ENCODE measurements at places on chromosomes 6 and 20.
A peak's percentile ranks its signal among the peaks of the same experiment; 100 is the strongest.

- DNase-seq = no peak
Observed at GRCh38 chr6:90538278-90539046, 48.4 kb downstream of the MAP3K7 start.

- no peak for DNase-seq
Observed at GRCh38 chr6:63517221-63517620, 55.1 kb upstream of the LOC128125822 start.

GRCh38 chr6:127582777-127583462 is 5.9 kb downstream of the C6orf58 start:
- no peak for DNase-seq

DNA sequence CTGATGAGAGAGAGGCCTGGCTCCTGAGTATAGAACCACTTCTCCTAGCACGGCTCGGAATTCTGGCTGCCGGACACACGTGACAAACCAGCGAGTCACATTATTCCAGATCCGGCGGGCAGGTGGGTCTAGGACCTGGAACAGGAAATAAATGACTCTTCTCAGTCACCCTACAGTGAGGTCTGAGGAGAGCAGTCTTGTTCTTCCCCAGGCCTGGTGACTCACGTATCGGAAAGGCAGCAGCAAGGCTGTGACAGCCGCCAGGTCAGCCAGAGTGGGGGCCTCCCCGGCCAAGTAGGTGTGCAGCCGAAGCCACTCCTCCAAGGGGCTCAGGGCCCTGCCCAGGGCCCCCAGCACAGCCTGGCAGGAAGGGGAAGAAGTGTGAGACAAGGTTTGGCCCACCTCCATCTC is 2.8 kb downstream of the VARS1 start:
- no peak for DNase-seq

GRCh38 chr6:10589429-10589727 is 68.2 kb downstream of the GCNT2 start:
- no peak for DNase-seq

GRCh38 chr20:24691901-24692351 is 222.5 kb downstream of the SYNDIG1 start:
- peak; percentile 20 for DNase-seq

GRCh38 chr20:19977373-19977770 is 39.8 kb upstream of the NAA20 start:
- DNase-seq = no peak

DNA sequence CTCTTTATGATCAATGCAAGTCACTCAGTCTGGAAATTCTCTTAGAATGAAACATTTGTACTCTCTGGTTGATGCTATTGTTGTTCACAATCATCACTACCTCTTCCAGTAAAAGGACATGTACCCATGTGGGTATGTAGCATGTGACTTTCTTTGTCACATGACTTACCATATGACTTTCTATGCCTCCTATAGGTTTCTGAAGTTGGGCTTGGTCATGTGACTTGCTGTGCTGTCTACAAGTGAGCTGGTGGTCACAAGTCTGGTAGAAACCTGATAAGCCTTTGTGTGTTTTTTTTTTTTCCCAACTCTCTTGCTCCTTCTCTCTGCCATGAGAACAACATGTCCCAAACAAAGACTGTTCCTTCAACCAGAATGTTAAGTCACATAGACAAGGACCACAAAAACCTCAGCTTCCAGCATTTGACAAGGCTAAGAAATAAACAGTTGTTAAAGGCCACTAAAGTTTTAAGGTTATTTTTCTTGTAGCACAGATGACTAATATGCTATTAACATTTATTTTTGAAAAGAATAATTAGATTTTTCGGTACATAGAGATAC is 379.2 kb upstream of the SLC35B3 start:
- no peak for DNase-seq

GRCh38 chr6:132143258-132143657 is 192.1 kb upstream of the CCN2 start:
- DNase-seq = no peak

DNA sequence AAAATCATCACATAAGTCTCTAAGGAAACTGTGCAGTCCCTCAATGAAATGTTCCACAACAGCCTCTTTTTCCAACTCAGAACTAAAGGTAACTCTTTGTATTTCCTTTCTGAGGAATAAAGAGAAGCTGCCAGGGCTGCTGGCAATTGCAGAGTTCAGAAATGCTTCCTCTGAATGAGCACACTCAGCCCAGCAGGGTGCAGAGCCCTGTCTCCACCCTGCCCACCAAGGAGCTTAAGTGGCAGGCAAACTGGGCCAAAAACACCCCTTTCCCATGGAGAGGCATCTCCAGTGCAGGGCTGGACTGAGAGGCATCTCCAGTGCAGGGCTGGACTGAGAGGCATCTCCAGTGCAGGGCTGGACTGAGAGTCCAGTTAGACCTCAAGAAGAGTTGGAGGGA is 255.4 kb downstream of the GMPR start:
- no peak for DNase-seq

DNA sequence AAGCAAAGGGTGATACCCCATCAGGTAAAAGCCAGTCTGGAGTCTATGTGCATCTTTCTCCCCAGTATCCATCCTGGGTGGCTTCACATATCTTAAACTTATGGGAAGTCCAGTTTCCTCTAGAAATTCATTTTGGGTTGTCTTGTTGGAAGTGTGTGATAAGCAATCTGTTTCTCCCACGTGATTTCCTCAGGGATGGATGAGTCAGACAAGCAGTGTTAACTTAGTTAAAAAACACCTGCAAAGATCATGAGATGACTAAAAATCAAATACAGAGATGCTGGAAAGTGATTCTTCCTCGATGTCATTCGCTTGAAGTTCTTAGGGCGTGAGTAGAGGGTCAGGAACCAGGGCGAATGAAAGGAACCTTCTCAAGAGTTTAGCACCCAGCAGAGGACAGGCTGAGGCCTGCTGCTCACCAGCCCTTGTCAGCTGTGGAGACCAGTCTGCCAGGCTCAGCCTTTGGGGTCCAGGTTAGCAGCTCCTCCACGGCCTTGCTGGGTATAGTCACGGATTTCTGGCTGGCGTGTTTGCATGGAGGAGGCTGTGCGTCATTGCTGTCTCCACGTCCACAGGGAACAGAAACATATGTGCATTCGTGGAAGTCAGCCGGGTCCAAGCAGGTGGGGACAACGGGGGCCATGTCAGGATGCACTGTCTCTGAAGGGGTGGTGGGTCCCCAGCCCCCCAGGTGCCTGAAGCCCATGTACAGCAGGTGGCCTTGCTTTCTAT is 2.8 kb upstream of the PNPLA1 start:
- no peak for DNase-seq

DNA sequence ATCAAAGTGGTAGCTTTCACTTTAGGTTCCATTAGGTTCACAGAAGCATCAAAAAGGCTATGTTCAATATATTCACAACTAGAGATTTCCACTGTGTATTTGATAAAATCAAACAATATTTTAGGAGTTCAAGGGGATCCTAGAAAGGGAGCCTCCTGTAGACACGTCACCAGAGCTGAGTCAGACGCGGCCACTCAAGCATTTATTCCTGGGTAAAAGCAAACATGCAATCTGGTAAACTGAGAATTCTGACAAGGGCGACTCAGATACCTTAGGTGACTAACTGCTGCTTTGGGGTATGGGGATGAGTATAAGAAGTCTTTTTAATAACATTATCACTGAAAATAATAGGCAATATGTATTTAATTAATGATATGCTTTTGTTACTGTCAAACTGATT is 118.7 kb upstream of the HMGN3 start:
- DNase-seq = no peak

- DNase-seq = no peak
Observed at GRCh38 chr6:40340957-40341356, 246.2 kb downstream of the LRFN2 start.

- no peak for DNase-seq
Observed at GRCh38 chr20:1177680-1178079, 7.1 kb downstream of the TMEM74B start.

- no peak for DNase-seq
Observed at GRCh38 chr6:12436683-12437082, 146.5 kb downstream of the EDN1 start.

- DNase-seq = no peak
Observed at GRCh38 chr6:44335631-44336030, 6.8 kb upstream of the SPATS1 start.

GRCh38 chr6:166683477-166683876 is 56.4 kb upstream of the RPS6KA2 start:
- no peak for DNase-seq

DNA sequence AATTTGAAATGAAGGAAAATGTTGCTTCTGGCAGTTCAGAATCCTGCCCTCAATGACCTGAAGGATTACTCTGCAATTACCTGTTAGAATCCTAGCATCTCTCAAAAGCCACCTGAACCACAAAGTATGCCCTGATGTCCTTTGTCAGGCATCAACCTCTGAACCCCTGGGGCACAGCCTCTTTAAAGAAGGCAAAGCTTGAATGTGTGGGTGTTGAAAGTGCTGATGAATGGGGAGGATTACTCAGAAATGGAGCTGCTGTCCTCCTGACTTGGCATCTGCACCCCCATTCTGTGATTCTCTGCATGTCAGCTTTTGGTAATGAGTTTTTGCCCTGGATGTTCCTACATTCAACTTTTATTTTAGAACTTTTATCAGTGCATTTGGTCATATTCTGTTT is 179.2 kb downstream of the PKHD1 start:
- DNase-seq = no peak

DNA sequence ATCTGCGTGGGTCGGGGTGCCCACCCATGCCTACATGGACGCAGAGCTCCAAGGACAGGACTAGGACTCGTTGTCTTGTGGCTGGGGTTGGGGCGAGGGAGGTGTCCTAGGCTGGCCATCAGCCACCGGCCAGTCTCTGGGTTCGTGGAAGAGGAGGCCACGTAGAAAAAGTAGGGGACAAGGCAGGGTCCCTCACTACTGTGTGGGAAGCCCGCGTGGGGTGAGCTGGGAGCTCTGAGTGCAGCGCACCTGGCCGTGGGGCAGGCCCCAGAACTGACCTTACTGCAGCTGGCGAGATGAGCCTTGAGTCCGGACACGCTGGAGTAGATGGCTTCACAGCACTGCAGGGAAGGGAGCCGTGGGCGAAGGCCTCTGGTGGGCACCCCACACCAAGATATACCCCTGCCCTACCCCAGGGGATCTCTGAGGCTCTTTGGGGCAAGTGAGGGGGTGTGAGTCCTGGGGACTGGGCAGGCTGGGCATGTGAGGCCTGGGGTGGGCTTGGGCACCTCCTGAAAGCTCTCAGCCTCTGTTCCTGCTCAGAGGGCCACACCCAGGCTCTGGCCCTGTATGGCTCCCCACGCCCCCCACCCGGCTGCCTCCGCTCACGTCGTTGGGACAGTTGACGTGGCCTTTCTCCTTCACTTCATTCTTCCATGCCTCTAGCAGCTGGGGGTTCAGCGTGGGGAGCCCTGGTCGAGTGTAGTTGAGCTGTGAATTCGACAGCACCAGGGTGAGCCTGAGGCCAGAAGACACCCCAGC is 5.6 kb upstream of the UCKL1 start:
- no peak for DNase-seq

GRCh38 chr6:157571269-157571668 is 190.3 kb downstream of the ZDHHC14 start:
- no peak for DNase-seq

GRCh38 chr6:37550191-37550831 is 50.6 kb upstream of the CCDC167 start:
- no peak for DNase-seq

DNA sequence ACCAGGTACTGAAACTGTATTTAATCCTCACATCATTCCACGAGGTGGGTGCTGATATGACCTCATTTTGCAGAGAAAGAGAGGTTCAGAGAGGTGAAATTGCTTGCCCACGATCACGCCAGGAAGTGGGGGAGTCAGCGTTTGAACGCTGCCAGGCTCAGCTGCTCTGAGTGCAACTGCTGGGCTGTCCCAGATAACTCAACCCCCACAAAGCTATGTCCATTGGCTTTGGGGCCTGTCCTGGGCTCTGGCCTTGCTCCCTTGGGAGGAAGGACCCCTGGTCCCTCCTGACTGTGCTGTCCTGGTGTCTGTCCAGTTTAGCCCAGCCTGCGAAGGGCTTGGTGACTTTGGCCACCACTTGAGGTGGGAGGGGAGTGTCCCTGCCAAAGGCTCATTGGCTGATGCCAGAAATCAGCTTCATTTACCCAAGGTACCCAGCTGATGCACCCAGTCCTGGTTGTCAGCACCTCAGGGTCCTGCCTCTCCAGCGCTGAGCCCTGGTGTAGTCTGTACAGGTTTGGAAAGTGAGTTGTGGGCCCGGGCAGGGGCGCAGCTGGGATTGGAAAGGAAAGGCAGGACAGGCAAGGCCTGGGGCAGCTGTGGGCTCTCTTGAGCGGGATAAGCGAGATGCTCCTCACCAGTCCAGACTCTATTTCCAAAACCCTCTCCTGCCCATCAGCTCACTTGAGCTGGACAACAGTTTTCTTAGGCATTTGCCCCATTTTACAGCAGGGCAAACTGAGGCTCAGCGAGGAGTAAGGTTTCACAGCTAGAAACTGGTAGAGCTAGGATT is 38.5 kb downstream of the SUN5 start:
- peak; percentile 52 for DNase-seq

DNA sequence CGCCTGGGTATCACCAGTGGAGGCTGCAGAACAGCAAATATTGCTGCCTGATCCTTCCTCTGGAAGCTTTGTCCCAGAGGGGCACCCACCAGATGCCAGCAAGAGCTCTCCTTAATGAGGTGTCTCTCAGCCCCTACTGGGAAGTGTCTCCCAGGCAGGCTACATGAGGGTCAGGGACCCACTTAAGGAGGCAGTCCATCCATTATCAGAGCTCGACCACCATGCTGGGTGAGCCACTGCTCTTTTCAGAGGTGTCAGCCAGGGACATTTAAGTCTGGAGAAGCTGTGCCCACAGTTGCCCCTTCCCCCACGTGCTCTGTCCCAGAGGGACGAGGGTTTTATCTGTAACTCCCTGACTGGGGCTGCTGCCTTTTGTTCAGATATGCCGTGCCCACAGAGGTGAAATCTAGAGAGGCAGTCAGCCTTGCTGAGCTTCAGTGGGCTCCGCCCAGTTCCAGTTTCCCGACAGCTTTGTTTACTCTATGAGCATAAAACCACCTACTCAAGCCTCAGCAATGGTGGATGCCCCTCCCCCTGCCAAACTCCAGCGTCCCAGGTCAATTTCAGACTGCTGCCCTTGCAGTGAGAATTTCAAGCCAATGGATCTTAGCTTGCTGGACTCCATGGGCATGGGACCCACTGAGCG is 25.9 kb upstream of the AIG1 start:
- no peak for DNase-seq

DNA sequence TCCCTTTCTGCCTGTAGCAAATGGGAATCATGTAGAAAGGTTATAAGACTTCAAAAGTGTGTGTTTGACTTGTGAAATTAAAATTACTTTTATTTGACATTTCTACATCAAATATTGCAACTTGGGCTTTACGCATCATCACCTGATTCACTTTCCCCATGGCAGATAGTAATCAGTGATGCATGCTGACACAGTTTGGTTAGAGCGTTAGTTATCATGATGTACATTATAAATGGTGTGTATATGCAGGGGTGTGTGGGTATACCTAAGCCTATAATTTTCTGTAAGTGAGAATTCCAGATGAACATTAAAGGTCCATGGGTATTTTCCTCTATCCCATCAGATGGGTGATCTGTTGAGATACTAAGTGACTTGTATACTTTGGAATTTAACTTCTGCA is 141.5 kb downstream of the KLHL32 start:
- no peak for DNase-seq

Measured in CD4-positive, alpha-beta T cell (primary cell).